Suppressor macrophage (primary cell): ENCODE measurements at places on chromosomes 3 and 15.

GRCh38 chr3:127858937-127859336, 36.6 kb upstream of the MGLL start:
- no peak for DNase-seq

DNA sequence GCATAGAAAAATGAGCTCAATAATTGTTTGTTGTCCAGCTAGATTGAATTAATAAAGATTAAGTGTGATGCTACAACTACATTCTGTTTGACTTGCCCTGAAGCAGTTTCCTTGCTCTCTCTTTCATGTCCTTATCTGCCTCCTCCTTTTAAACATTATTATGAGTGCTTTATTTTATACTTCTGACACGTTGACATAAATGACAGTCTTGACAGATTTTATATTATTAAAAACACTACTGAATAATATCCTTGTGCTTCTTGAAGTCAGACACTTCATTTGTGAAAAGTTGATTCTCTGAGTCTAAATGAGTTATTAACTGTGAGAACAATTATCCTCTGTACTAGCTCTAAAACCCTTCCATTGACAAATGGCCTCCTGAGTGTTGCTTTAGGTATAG, 58.2 kb downstream of the PLCL2 start:
- no peak for DNase-seq

DNA sequence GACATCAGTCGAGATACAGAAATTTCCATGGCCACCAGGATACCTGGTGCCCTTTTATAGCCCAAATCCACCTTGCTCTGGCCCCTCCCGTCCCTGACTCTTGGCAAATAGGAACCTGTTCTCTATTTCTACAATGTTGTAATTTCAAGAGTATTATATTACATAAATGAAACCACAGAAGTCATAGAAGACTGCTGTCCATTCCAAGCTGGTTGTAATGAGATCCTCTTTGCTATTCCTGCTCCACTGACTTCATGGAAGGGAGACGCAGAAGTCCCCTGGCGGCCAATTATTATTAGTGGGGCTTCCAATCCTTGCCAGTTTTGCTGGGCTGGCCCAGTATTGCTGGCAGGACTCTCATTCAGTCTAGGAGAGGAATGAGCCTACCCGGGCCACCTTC, 26.6 kb downstream of the DCP1A start:
- peak; percentile 7 for DNase-seq

GRCh38 chr3:157101486-157101885, 58.5 kb downstream of the CCNL1 start:
- peak; percentile 69 for DNase-seq

GRCh38 chr3:115018694-115019093, 128.4 kb downstream of the ZBTB20 start:
- no peak for DNase-seq

DNA sequence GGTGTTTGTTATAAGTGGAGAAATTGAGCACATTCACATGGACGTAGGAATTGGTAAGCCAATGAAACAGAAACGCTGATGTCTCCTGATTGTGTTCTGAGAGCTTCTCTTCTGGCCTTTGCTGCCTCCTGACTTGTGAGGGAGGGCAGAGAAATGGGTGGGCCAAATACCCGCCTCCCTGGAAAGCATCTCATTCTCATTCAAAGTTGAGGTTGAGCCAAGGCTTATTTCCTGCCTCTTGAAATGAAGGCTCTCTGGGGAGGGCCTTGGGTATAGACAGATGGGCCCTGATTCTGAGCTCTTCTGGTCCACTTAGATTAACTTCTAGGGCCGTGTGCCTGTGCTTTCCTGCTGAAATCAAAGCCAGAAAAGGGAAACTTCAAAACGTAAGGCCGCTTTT, 57.4 kb upstream of the MYZAP start:
- no peak for DNase-seq

GRCh38 chr3:8840556-8840955, 71.1 kb upstream of the OXTR start:
- no peak for DNase-seq

- DNase-seq, result no peak
Observed at GRCh38 chr15:101048176-101048575, 129.0 kb downstream of the LRRK1 start.
